ENCODE measurements at places on chromosomes 2 and 18.
A peak's percentile ranks its signal among the peaks of the same experiment; 100 is the strongest.

- DNase-seq, result no peak
Measured at GRCh38 chr2:235293061-235293460, 200.8 kb upstream of the AGAP1 start.

GRCh38 chr2:68653538-68653982, 10.2 kb downstream of the PROKR1 start:
- peak; percentile 67 for DNase-seq

DNA sequence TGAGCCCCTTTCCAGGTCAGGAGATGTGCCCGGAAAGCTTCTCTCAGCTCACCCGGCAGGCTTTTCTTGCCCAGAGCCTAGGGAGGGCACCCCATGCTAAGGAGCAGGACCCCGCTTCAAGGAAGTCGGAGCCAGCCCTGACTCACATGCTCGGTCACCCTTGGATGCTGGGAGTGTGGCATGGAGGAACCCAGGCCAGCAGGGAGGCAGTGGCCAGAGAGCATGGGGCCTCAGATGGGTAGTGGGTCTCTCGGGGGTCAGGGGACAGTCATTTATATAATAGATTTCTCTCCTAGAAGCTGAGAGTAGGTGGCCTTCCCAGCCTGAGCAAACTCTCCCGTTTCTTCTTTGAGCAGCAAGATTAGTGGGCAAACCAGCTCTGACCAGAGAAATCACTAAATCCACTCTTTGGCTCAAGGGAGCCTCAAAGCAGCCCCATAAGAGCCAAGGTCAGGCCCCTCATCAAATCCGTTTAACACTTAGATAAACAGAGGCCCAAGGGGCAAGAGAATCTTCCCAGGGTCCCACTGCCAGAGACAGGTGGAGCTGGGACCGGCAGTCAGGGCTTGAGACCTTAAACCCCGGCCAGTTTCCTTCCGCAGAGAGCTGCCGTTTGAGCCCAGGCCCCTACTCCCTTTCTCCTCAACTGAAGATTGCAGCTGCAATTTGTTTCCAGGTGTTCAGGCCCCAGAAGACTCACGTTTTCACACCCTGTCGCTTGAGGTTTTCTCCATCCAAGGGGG, 113.1 kb downstream of the CYP26B1 start:
- DNase-seq, result peak; percentile 11

DNA sequence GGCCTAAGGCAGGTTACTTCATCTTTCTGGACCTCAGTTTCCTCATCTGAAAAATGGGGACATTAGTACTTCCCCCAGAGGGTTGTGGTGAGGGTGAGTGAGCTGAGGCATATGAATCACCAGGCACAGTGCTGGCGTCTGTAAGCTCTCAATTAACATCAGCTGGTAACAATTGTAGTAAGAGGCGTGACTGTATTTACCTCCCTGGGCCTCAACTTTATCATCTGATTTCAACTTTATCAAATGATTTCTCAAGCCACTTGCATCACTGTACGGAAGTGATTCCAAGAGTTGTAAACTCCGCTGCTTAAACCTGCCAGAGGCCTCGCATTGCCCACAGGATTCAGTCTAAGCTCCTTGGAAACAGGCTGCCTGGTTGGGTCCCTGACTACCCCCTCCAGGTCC, 53.6 kb upstream of the PKDCC start:
- no peak for DNase-seq

GRCh38 chr18:7561909-7562460, 5.1 kb upstream of the PTPRM start:
- no peak for DNase-seq

DNA sequence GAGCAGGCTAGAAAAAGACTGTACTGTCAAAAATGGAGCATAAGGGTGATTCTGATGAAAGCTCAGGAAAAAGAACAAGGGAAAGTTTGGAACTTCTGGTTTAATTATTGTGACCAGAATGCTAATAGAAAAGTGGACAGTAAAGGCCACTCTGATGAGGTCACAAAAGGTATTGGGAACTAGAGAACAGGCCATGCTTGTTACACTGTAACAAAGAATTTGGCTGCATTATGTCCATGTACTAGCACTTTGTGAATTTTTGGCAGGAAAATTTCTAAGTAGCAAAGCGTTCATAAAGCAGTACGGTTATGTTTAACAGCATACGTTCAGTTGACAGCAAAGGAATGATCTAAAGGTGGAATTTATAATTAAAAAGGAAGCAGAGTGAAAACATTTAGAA, 418.6 kb downstream of the TRIB2 start:
- no peak for DNase-seq

- peak; percentile 25 for DNase-seq
Measured at GRCh38 chr2:98390571-98391476, 44.6 kb downstream of the CNGA3 start.

DNA sequence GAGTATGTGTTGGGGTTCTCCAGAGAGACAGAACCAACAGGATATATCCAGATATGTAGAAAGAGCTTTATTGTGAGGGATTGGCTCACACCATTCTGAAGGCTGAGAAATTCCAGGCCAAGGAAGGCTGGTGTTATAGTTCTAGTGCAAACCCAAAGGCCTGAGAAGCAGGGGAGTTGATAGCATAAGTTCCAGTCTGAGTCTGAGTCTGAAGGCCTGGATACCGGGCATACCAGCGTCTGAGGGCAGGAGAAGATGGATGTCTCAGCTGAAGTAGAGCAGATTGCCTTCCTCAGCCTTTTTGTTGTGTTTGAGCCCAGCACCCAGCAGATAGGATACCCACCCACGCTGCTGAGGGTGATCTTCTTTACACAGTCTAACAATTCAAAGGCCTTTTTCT, 211.7 kb upstream of the RASGRP3 start:
- DNase-seq, result no peak

GRCh38 chr2:118689033-118689432, 158.4 kb downstream of the EN1 start:
- DNase-seq, result no peak

DNA sequence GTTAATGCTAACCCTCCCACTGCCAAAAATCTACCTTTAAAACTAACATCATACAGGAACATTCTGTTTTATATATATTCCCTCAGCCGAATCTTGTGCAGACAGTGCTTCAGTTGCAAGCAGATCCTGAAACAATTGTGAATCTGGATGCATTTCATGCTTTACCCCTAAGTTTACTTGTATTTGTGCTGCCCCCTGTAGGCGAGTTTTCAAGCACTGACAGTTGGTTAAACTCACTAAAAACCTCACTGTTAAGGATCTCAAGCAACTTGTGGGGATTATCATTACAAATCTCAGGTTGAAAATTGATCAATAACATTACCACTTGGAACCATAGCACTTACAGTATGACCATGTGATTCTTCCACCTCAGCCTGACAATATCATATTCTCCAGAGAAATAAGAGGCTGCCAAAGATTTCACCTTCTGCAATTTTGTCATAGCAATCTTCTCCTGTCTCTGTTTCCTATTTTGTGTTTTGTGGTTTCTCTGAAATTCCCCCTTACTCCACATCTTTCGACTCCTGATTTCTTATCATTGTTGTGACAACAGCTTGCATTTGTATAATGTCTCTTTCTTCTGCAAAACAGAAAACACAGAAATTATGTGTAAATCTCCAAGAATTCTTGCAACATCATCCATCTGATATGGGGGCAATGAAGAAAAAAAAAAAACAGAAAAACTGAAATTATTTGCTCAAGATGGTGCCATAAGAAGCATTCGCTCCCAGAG, 354.6 kb upstream of the SETBP1 start:
- DNase-seq, result peak; percentile 13

DNA sequence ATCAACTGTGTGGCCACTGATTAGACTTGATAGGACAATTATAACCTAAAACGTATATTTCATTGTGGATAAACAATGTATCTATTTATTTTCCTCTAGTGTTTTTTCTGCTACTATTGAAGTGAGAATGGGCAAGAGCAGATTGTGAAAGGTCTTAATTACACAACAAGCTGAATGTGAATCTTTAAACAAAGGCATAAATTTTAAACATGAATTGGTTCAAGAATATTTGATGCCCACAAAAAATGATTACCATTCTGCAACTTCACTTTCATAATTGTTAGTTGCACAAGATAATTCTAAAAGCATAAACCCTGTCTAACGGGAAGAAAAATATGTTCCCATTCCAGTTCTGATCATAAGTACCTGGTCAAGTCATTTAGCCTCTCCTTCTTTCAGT, 285.6 kb downstream of the GULP1 start:
- no peak for DNase-seq

GRCh38 chr2:65214361-65214760, 13.3 kb upstream of the ACTR2 start:
- no peak for DNase-seq

- no peak for DNase-seq
Measured at GRCh38 chr2:1283871-1284270, 129.4 kb upstream of the TPO start.

DNA sequence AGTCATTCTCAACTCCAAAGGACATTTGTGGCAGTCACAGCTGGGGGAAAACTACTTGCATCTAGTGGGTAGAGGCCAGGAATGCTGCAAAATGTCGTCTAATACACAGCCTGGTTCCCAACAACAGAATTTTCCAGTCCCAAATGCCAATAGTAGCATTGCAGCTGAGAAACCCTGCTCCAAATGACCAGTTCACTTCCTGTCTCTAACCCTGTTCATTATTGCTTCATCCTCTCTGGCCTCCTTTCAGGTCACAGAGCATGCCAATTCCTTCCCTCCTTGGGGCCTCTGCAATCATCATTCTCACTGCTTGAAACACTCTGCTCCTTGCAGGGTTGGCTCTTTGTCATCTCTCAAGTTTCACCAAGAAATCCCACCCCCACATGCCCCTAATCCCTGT, 139.1 kb downstream of the IRS1 start:
- DNase-seq, result no peak

GRCh38 chr2:208366215-208367127, 40.1 kb upstream of the PTH2R start:
- DNase-seq, result peak; percentile 43

DNA sequence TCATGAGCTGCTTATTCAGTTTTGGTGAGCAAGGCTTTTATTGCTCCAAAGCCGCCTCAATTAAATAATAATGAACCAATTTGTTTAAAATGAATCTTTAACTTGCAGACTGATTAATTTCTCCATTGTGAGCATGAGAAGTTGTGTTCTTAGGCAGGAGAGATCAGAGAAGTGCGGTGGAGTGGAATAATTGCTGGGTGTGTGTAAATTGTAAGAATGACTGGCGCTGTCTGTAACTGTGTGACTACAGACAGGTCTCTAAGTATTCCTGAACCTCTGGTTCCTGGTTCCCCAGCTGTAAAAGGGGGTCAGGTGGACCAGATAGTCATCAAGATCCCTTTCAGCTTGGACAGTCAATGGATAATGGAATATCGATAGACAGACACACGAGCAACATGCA, 98.0 kb upstream of the EFEMP1 start:
- no peak for DNase-seq

- DNase-seq, result no peak
Measured at GRCh38 chr18:12032786-12033642, 51.7 kb downstream of the IMPA2 start.

GRCh38 chr2:181235683-181236459, 221.3 kb upstream of the ITGA4 start:
- DNase-seq, result peak; percentile 44

GRCh38 chr18:35876243-35876642, 96.2 kb upstream of the RMP24 start:
- DNase-seq, result no peak

DNA sequence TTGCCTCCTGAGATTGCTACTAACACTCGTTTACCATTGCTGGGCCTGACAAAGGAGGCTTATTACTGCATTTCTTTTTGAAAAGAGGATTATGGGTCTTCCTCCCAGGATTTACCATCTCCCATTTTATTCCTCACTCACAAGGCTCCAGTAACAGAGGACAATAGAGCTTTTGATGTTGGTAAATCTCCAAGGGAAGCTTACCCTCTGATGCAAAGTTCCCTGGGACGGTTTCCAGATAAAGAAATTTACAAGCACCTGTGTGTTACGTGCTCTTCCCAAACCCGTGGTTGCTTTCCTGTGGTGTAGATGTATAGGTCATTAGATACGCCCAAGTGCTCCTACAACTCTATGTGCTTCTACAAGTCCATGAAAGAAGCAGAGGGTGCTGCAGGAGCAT, 17.1 kb downstream of the VSNL1 start:
- DNase-seq, result no peak

DNA sequence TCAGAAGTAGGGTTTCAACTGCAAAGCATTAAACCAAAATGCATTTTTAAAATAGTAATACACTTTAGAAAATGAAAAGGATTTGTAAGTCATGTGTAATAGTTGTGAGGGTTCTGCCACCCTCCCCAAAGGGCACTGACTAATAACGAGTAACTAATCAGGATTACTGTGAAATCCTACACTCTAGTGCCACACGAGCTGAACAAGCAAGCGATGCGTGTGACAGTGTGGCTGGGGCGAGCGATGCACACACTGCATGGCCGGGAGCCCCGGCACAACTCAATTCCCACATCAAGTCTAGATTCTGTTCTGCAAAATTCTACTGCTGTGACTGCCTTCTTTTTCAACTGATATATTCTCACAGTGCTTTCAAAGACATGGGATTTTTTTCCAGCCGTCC, 156.4 kb downstream of the SEPTIN10 start:
- no peak for DNase-seq

DNA sequence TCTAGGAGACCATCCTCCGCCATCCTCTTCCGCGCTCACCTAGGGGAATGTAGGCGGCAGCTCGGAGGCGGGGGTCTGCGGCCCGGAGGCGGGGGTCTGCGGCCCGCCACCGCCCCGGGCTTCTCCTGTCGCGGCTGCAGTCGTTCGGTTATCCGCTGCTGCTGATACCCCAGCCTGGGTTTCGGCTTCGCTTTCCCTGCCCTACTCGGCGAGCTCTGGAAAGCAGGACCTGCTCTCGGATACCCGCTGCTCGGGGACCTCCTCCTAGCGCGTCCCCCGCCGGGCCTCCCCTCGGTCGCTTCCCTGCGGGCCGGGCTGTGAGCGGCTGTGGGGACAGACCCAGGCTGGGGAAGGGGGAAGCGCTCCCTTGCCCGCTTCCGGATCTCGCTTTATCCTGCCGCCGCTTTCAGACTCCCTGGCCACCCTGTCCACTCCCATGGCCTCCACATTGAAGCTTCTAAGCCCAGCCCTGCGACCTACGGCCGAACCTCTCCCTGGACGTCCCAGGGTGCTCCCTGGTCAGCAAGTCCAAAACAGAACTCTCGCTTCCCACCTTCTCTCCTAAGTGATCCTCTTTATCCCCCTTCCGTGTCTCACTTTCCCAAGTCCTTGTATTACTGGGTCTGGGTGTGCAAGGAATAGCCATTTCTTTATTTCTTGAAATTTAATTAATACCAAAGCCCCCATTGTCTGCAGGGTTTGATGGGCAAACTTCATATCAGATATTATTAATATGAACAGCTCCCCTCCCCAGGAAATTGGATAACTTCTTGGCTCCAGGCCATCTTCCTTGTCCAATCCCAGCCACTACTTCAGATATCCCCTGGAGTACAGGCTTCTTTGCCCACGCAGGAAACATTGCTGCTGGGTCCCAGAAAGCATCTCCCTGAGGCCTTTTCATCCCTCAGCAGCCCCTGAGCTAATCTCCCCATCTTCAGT, 769 bp downstream of the FKBP1B start:
- peak; percentile 27 for DNase-seq

GRCh38 chr18:49817947-49818346, 4.6 kb upstream of the ACAA2 start:
- no peak for DNase-seq

GRCh38 chr2:70570041-70570661, 16.5 kb upstream of the TGFA start:
- DNase-seq, result no peak

All from GM13976 (cell line).